ENCODE measurements at places on chromosomes 12 and 14. TPM values are rescaled to one million over a fixed set of nuclear protein-coding genes. Genes with fewer than 3 reads are reported as not detected.

- DNase-seq, result peak; percentile 60
Measured at GRCh38 chr14:74475678-74476077, 17.4 kb downstream of the NPC2 start.

- no peak for DNase-seq
Measured at GRCh38 chr14:71589609-71590008, 342.6 kb upstream of the RGS6 start.

DNA sequence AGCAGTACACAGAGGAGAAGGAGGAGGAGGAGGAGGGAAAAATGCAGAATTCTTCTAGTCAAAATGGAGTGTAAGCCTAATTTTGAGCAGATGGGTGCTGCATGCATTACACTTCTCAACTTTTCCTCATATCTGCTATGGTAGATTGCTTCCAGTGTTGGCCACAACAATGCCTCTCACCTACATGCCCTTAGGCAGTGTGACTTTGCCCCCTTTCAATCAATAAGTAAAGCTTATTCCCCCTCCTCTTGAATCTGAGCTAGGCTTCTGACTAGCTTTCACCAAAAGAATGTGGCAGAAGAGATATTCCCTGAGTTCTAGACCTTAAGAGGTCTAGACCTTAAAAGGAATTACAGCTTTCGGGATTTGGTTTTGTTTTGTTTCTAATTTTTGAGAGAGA is 3.2 kb upstream of the METTL3 start:
- no peak for DNase-seq

GRCh38 chr12:121102307-121102706 is 30.4 kb upstream of the P2RX7 start:
- no peak for DNase-seq

- DNase-seq, result peak; percentile 86
Measured at GRCh38 chr12:75389061-75389460, 1.8 kb upstream of the GLIPR1L2 start.

- DNase-seq, result no peak
Measured at GRCh38 chr14:32064931-32065330, 12.2 kb upstream of the ARHGAP5 start.

PLEKHH1 gene
- total RNA-seq, result 1.8 TPM

DNA sequence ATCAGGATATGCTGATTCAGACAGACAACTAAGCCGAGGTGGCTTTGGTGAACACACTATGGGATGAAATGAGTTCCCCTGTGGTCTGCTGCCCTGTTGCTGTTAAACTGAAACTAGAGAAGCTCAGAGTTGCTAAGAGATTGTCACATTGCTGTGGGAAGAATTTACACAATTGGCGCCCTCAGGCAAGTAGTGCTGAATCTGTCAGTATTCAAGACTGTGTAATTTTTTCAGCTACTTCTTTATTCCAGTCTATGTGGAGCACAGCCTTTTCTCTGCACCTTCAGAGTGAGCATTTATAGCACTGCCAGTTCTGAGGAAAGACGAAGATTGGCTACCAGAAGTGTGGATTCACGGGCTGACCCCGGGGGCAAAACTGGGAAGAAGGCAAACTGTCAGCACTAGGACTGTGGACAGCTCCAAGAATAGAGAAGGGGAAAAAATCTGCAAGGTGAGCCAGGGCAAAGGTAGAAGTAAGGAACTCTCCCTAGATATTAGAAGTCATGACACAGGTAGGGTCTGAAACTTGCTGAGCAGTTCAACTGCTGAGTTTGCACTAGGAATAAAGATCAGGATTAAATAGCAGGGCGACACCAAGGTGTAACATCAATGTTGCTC is 218.8 kb upstream of the TMPO start:
- DNase-seq, result no peak

GRCh38 chr12:6295094-6295811 is 15.2 kb upstream of the PLEKHG6 start:
- peak; percentile 99 for DNase-seq

DNA sequence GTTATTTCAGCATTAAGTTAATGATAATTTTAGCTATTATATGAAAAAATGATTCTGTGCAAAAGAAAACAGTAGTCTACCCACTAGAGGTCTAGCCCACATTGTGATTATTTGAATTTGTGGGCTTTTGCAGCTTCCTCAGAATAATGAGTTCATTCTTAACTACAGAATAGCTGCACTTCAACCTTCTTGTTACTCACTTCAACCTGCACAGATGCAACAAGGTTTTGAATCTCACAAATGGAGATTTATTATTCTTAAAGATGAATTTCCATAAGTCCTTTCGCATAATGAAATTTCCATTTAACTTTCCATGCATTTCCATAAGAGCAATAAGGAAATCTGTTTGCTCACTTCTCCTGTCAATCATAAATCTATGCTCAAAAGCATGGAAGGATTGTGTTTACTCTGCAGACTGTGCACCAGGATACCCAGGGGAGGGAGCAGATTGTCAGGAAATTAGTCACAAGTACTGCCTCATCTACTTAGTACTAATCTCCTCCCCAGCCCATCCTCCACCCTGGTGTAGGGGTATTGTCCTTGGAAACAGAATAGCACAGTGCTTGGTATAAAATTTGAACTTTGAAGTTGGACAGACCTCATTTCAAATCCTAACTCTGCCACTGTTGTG is 24.1 kb downstream of the PTGER2 start:
- peak; percentile 82 for DNase-seq

- DNase-seq, result peak; percentile 16
Measured at GRCh38 chr12:75533239-75533638, 21.8 kb upstream of the KRR1 start.

DNA sequence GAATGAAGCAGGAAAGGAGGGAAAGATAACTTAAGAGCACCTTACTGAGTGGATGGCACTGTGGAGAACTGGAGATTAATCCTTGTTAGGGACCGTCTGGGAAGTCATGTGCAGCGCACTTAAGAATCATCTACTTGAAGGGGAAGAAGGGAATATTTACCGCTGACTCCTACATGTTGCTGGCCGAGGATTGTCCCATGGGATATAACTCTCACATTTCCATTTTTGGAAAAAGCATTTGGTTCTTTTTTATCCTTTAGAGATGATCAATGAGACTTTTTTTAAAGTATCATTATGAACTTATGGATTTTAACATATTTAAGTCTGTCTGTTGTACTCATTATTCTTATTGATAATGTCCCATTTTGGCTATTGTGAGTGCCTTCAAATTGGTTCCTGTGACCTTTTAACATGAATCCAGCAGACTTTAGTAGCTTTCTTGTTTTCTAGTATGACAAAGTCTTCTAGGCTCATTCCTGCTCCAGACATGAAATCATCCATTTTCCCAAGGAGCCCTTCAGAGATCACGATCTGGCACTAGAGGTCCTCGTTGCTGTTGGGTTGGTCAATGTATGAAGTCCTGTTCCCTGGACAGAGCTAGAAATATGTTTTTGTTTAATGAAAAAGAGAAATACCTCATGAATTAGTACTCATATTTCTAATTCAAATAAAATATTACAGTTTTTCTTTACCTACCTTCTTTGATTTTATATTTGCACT is 20.2 kb upstream of the FAM234B start:
- peak; percentile 67 for DNase-seq

DNA sequence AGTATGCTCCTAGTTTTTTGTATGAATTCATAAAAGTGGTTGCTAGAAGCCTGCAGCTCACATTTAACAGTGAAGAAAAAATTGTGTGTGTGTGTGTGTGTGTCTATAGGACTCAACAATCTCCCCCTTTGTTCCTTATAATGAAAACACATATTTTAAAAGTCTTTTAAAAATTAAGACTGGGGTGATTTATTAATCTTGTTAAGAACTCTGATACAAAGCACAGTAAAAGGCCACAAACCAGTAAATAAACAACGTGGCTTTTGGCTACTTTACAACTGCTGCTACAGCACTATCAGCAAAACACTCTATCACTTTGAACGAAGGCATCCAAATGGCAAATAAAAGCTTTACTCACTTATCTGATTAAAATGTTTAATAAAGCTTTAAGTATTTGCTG is 594 bp upstream of the VCPKMT start:
- peak; percentile 26 for DNase-seq

DNA sequence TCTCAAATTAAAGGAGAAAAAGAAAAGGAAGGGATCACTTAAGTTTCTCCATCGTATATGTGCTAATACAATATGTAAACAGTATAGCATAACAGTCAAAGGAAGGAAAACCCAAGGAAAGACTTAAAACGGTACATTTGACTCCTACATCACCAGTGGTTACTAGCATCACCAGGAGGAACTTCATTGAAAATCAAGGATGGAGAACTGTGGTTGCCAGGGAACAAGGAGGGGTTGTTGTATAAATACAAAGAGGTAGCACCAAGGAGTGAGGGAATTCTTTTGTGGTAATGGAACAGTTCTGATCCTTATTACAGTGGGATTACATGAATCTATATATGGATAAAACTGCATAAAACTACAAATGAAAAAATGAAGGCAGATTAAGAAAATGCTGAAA is 1.6 kb downstream of the ZFYVE26 start:
- DNase-seq, result peak; percentile 31

- peak; percentile 3 for DNase-seq
Measured at GRCh38 chr12:22042976-22043669, 2.9 kb upstream of the CMAS start.

- peak; percentile 92 for DNase-seq
Measured at GRCh38 chr12:53299101-53299453, 418 bp upstream of the MYG1 start.

TAMALIN gene
- 0.25 TPM for total RNA-seq

GRCh38 chr14:37247791-37248461 is 50.2 kb downstream of the MIPOL1 start:
- DNase-seq, result no peak

KRT85 gene
- total RNA-seq, result not detected

SOX5 gene
- total RNA-seq, result 4.1 TPM

DNA sequence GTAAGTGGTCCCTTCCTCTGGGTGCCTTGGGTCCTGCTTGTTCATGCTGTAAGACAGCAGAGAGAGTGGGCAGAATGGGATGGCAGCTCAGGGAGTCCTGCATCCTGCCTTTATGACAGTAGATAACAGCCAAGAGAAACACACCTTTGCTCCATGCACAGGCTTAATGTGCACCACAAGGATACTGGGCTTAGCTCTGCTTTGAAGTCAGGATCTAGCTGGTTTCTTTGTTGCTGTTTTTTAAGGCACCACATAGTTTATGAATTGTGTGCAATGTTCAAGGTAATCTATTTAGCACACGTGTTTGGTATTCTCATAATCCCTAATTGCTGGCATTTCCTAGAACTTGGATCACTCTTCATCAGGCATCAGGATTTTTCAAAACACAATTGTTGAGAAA is 239.5 kb upstream of the DCN start:
- no peak for DNase-seq

LTBP2 gene
- total RNA-seq, result 5.2 TPM

DNA sequence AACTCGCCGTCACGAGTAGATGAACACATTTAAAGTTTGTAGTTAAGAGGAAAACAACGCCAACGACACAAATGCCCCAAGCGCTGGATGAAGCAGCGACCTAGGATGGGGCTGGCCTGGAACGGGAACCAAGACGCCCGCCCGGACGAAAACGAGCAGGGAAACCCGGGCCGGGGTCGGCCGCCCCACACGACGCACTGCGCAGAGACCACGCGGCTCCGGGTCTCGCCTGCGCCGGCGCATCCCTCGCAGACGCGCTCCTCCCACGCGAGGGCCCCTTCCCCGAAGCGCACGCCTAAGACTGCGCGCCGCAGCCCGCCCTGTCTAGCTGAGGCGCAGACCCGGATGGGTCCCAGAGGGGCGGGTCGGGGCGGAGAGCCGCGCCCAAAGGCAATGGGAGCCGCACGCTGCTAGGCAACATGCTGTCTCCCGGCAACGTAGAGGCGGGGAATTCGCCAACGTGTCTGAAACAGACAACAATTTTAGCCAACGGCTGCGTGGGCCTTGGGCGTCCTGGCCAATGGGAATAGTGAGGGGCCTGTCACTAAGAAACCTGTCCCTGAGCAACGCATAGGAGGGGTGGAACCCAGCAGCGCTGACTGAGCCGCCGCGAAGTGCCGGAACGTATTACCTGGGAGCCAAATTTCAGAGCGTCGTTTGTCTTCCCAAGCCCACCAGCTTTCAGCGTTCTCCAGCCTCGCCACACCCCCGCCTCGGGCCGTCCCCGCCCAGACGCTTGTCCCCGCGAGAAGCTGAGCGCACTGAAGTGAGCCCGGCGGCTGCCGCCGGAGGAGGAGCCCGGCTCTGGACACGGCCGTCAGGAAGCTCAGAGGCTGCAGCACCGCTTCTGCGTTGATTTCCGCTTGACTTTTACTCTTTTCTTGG is 21.0 kb upstream of the CHFR start:
- DNase-seq, result peak; percentile 54

DNA sequence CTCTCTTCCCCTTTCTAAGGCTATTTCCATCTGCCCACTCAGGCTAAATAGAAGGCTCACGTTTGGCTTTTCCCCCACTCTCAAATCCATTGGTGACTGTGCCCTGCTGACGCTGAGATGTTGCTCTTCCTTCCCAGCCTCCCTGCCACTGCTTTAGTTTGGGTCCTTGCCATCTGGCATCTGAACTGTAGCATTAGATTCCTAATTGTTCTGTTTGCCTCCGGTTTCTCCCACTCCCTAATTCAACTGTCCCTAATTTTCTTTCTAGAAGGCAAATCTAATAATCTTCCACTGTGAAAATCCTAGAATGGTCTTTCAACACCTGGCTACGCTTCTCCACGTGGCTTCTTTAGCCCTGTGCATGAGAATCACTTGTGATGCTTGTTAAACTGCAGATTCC is 37.6 kb upstream of the SMOC1 start:
- no peak for DNase-seq

- no peak for DNase-seq
Measured at GRCh38 chr12:34350092-34351041, 328.1 kb downstream of the ALG10 start.

SERPINA9 gene
- total RNA-seq, result not detected

CD63 gene
- total RNA-seq, result 1,074 TPM

NANOG gene
- total RNA-seq, result not detected

IGF1 gene
- total RNA-seq, result not detected

SERPINA5 gene
- total RNA-seq, result 0.05 TPM

DNA sequence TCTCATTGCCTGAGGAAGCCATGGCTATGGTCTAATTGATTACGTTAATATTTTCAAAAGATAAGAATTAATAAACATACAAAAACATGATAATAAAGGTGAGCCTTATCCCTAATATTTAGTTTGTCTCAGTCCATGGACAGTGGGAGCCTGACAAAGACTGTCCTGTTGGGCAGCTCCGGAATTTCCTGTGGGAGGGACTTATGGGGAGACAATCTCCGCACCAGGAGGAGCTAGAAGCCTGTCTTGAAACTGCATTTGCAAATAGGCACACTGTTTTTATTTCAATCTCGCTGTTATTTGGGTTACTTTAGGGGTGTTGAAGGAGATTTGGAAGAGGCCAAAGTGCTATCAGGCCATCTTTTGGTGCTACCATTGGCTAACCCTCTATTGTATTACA is 50.8 kb upstream of the ZDHHC17 start:
- DNase-seq, result peak; percentile 50

GRCh38 chr12:48005750-48006021 is 1.4 kb upstream of the COL2A1 start:
- DNase-seq, result no peak

KLHDC1 gene
- total RNA-seq, result 0.20 TPM

GRCh38 chr12:63941879-63942278 is 97.4 kb downstream of the SRGAP1 start:
- DNase-seq, result no peak

SUOX gene
- total RNA-seq, result 17.0 TPM

ENDOU gene
- total RNA-seq, result not detected

SRRM4 gene
- not detected for total RNA-seq

GRCh38 chr12:124681779-124682391 is 114.5 kb upstream of the NCOR2 start:
- peak; percentile 87 for DNase-seq

GRCh38 chr12:103282124-103282523 is 213.6 kb downstream of the C12orf42 start:
- DNase-seq, result no peak

Data from M059J (cell line).